ENCODE measurements at places on chromosomes 4 and X.

DNA sequence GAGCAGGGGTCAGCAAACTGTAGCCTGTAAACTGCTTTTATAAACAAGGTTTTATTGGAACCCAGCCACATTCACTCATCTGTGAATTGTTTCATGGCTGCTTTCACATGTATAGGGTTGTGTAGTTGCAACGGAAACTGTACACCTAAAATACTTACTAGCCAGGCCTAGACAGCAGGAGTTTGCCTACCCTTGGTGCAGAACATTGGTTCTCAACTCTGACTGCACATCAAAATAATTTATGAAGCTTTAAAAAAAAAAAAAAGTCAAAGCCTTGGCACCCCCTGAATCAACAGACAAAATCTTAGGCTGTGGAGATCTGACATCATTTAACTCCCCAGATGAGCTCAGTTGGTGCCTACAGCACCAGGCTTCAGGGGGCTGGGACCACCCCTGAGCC, 27.8 kb downstream of the ADGRA3 start:
- no peaks in the 10 kb centered on the region for H3K27me3 ChIP-seq
- H3K36me3 ChIP-seq, result no peaks in the 10 kb centered on the region
- H3K4me1 ChIP-seq, result no peaks in the 10 kb centered on the region
- no peak for DNase-seq

GRCh38 chr4:121428721-121429120, 47.9 kb upstream of the QRFPR start:
- H3K27ac ChIP-seq, result no peak overlapping the region
- no peaks in the 10 kb centered on the region for H3K4me1 ChIP-seq
- DNase-seq, result no peak

DNA sequence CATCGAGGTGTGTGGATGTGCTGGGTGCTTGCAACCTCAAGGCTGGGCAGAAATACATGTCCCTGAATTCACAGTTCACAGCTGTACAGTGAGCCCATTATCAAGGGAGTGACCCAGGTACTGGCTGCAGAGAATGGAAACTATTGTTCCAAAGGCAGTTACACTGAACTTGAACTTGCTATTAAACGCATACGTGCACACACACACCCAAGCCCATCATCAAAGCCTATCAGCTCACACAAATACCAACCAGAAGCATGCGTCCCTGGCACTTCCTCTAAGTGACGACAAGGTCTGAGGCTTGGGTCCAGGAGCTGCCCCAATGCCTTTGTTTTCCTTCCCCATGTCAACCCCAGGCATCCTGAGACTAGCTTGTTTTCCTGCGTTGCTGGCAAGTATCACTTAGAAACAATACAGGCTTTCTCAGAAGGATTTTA, 88.6 kb downstream of the IRF2 start:
- H3K4me1 ChIP-seq, result peaks cover 4% of the 10 kb centered on the region
- peak overlapping the region; percentile 74 for H3K27ac ChIP-seq
- H3K36me3 ChIP-seq, result peaks cover 34% of the 10 kb centered on the region
- no peaks in the 10 kb centered on the region for H3K27me3 ChIP-seq

DNA sequence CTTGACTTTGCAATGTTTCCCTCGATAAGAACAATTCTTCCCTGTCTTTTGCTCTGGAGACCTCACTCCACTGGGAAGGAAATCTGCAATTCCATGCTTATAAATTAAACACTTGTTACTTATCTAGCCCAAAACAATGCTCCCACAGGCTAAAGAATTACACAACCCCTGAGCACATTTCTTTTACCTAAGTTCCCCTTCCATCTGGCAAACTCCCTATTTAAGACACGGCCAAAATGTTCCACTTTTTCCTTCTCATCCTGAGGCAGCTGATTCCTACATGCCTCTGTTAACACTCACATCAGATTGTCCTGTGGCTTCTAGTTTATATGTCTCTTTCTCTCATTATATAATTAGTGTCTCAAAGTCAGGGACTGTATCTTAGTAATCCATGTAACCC, 211.7 kb downstream of the COX18 start:
- H3K4me1 ChIP-seq, result no peaks in the 10 kb centered on the region
- no peaks in the 10 kb centered on the region for H3K27me3 ChIP-seq
- H3K4me3 ChIP-seq, result no peak overlapping the region
- H3K27ac ChIP-seq, result no peak overlapping the region
- H3K36me3 ChIP-seq, result no peaks in the 10 kb centered on the region
- no peak for DNase-seq

DNA sequence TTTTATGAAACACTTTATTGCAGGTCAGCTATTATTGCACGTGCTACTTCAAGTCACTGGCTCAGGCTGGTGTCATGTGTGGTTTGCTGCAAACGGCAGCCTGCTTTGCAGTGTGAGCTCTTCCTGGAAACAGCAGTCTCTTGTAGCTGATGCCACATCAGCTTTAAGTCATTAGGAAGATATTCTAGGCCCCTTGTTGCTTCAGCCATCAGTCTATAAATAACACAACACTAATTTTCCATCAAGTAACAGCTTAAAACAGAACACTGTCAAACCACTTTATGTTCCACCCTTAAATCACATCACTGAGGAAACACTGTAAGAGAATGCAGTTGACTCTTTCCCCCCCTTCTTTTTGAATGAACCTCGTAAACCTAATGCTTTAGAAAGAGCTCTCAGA, 93.8 kb downstream of the GATB start:
- DNase-seq, result no peak
- H3K27ac ChIP-seq, result no peak overlapping the region
- H3K4me1 ChIP-seq, result no peaks in the 10 kb centered on the region
- no peaks in the 10 kb centered on the region for H3K27me3 ChIP-seq
- H3K36me3 ChIP-seq, result peaks cover 16% of the 10 kb centered on the region
- H3K4me3 ChIP-seq, result no peak overlapping the region

DNA sequence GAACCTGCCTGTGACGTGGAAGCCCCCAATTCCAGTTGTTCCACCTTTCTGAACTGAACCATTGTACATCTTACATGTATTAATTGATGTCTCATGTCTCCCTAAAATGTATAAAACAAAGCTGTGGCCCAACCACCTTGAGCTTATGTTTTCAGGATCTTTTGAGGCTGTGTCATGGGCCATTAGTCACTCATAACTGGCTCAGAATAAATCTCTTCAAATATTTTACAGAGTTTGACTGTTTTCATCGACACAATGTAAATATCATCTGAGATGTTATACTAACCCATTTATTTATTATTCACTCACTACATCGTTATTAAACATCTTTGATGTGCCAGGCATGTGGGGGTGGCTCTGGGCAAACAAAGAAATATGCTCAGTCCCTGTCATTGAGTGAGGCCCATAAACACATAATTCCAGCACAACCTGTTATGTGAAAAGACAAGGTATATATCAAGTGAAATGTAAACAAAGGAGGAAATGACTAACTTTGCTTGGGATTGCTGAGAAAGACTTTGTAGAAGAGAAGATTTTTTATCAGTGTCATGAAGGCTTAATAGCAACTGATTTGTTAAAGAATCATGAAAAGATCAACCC, 34.5 kb upstream of the PPM1K start:
- no peak overlapping the region for H3K27ac ChIP-seq
- H3K36me3 ChIP-seq, result no peaks in the 10 kb centered on the region

- H3K4me3 ChIP-seq, result no peak overlapping the region
- no peak overlapping the region for H3K27ac ChIP-seq
- DNase-seq, result no peak
- no peaks in the 10 kb centered on the region for H3K27me3 ChIP-seq
- H3K36me3 ChIP-seq, result no peaks in the 10 kb centered on the region
- no peaks in the 10 kb centered on the region for H3K4me1 ChIP-seq
Measured at GRCh38 chr4:179666226-179666625, 2224.0 kb upstream of the AGA start.

- H3K27me3 ChIP-seq, result no peaks in the 10 kb centered on the region
- no peak overlapping the region for H3K4me3 ChIP-seq
- no peak for DNase-seq
Measured at GRCh38 chr4:163764569-163764968, 270.1 kb downstream of the TMA16 start.

DNA sequence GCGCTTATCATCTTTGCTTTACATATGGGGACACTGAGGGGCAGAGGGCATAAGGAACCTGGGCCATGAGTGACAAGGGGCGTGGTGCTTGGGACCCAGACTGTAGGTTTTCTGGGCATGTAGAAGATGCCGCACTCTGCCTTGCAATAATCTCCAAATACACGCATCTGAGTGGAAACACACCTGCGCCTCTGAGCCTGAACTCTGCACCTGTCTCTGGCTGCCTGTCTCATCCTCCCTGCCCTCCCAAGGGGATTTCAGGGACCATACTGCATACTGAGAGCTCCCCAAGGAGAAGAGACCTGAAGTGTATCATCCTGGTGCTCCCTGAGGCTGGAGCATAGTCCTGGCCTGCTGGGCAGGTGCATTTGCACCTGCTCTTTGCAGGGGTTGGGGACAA, 34.7 kb upstream of the ASMTL start:
- H3K27me3 ChIP-seq, result no peaks in the 10 kb centered on the region
- H3K36me3 ChIP-seq, result no peaks in the 10 kb centered on the region
- no peaks in the 10 kb centered on the region for H3K4me1 ChIP-seq

DNA sequence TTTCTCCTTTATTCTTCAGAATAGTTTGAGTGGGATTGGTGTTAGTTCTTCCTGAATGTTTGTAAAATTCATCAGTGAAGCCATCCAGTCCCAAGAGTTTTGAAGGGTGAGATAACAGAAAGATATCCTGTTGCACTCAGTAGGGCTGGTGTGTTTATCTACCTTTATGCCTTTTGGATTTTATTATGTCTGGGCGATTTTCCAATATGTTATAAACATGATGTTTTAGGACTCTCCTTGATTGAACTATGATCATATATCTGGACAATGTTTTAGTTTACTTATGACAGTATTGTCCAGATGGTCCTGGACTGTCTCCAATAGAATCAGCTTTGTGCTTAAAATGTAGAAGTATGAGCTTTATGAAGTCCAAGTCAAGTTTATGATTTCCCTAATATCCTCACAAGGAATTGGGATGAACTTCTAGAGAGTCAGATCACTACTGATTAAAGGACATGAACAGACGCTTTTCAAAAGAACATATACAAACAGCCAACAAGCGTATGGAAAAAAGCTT, 77.6 kb upstream of the ITM2A start:
- no peaks in the 10 kb centered on the region for H3K27me3 ChIP-seq
- H3K27ac ChIP-seq, result no peak overlapping the region
- H3K4me3 ChIP-seq, result no peak overlapping the region

GRCh38 chr4:23922541-23923111, 32.8 kb upstream of the PPARGC1A start:
- no peaks in the 10 kb centered on the region for H3K36me3 ChIP-seq
- H3K4me3 ChIP-seq, result no peak overlapping the region
- no peak overlapping the region for H3K27ac ChIP-seq
- no peaks in the 10 kb centered on the region for H3K4me1 ChIP-seq

GRCh38 chrX:24343719-24344118, 16.7 kb upstream of the SUPT20HL1 start:
- no peaks in the 10 kb centered on the region for H3K4me1 ChIP-seq
- no peak overlapping the region for H3K4me3 ChIP-seq
- DNase-seq, result no peak
- no peaks in the 10 kb centered on the region for H3K27me3 ChIP-seq
- no peak overlapping the region for H3K27ac ChIP-seq

- H3K4me3 ChIP-seq, result no peak overlapping the region
- no peaks in the 10 kb centered on the region for H3K36me3 ChIP-seq
- H3K4me1 ChIP-seq, result no peaks in the 10 kb centered on the region
- no peak overlapping the region for H3K27ac ChIP-seq
- no peak for DNase-seq
Measured at GRCh38 chr4:165454426-165454825, 75.6 kb downstream of the CPE start.

DNA sequence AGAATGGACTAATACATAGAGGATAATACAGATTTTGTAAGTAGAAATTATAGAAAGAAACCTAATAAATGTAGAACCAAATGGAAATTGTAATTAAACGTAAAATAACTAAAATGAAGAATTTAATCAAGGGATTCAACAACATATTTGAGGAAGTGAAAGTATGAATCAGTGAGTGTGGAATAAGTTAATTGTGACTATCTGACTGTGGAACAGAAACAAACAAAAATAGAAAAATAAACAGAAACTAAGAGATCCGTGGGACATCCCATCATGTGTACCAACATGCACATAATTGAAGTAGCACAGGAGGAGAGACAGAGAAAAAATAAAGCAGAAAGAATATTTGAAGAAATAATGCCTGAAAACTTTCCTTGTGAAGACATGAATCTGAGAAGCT, 208.6 kb upstream of the TACR3 start:
- H3K27ac ChIP-seq, result no peak overlapping the region
- no peak overlapping the region for H3K4me3 ChIP-seq
- no peak for DNase-seq
- H3K27me3 ChIP-seq, result no peaks in the 10 kb centered on the region
- no peaks in the 10 kb centered on the region for H3K36me3 ChIP-seq
- H3K4me1 ChIP-seq, result no peaks in the 10 kb centered on the region

- peak overlapping the region; percentile 18 for H3K27ac ChIP-seq
- DNase-seq, result peak; percentile 54
- no peak overlapping the region for H3K4me3 ChIP-seq
- no peaks in the 10 kb centered on the region for H3K27me3 ChIP-seq
- no peaks in the 10 kb centered on the region for H3K4me1 ChIP-seq
- peaks cover 89% of the 10 kb centered on the region for H3K36me3 ChIP-seq
Measured at GRCh38 chr4:10077483-10078335, 38.9 kb downstream of the WDR1 start.

All from tibial artery (tissue), 4 donors.